Left lobe of liver (tissue), 2 donors: ENCODE measurements at places on chromosomes 5 and 9. TPM values are rescaled to one million over a fixed set of nuclear protein-coding genes. Genes with fewer than 3 reads are reported as not detected.

NPM1 gene
- total RNA-seq, result 184 TPM

MTREX gene
- 21.1 TPM for total RNA-seq

SLC38A9 gene
- total RNA-seq, result 13.5 TPM

CDC37L1 gene
- total RNA-seq, result 20.6 TPM

PCDHB3 gene
- 0.15 TPM for total RNA-seq

AMBP gene
- 6,364 TPM for total RNA-seq

NELFB gene
- 22.2 TPM for total RNA-seq

GRCh38 chr5:66769839-66770617 lies 173.8 kb downstream of the MAST4 start:
- no peak for DNase-seq

DNA sequence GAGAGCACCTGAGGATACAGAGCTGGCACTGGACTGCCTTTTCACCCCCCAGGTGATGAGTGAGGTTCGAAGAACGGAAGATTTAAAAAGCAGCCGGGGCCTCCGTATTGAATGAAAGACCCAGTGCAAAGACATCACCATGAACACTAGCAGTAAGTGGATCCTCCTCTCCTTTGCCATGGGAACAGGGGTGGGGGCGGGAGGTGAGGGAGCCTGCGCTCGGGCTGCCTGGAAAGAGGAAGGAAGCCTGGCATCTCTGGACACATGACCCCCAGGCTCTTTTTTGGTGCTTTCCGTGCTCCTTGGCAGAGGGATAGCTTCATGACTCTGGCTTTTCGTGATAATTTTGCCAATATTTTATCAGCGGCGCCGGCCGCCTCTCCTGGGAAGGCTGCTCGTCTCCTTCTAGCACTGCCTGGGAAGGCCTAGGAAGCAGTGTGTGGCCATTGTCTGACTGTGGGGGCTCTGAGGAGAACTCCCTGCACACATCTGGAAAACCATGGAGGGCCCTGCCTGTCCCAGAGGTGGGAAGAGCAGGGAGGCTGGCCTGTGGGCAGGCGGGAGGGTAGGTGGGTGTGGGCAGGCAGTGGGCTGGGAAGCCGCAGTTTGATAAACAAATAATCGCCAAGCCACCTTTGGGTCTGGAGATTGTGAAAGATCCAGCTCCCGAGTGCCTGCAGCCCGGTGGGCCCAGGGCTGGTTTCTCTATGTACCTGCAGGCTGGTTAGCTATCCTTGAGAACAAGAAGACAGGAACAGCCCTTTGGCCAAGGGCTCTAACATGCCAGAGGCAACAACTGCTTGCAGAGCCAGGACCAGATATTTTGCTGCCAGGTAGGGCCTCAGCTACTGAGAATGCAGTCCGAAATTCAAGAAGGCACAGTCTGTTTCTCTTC lies 911 bp downstream of the ABLIM3 start:
- peak; percentile 77 for DNase-seq

GRCh38 chr9:121424024-121424432 lies 54.0 kb upstream of the STOM start:
- DNase-seq, result no peak

- no peak for DNase-seq
Observed at GRCh38 chr9:87800456-87800855, 74.5 kb downstream of the CTSL start.

- peak; percentile 82 for DNase-seq
Observed at GRCh38 chr9:133532937-133533668, 1.4 kb upstream of the ADAMTSL2 start.

DNA sequence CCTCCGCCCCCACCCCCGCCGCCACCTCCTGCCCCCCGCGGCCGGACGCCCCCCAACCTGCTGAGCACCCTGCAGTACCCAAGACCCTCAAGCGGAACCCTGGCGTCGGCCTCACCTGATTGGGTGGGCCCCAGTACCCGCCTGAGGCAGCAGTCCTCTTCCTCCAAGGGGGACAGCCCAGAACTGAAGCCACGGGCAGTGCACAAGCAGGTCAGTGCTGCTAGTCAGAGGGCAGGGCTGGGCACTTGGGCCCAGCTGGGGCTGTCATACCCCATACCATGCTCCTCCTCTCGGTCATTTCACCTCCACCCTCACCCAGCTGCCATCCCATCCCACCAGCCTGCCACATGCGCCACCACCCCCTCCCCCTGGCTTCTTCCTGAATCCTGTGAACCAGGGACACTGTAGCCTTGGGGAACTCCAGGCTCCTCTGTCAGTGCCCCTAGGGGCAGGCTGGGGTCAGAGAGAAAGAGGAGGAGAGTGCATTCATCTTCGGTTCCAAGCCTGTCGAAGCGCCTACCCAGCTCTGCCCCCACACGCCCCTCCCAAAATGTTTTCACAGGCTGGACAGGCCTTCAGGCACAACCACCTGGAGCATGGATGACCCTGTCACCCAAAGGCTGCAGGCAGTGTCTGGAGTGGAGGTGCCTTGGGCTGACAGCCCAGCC lies 122.0 kb downstream of the DAB2IP start:
- no peak for DNase-seq

DNA sequence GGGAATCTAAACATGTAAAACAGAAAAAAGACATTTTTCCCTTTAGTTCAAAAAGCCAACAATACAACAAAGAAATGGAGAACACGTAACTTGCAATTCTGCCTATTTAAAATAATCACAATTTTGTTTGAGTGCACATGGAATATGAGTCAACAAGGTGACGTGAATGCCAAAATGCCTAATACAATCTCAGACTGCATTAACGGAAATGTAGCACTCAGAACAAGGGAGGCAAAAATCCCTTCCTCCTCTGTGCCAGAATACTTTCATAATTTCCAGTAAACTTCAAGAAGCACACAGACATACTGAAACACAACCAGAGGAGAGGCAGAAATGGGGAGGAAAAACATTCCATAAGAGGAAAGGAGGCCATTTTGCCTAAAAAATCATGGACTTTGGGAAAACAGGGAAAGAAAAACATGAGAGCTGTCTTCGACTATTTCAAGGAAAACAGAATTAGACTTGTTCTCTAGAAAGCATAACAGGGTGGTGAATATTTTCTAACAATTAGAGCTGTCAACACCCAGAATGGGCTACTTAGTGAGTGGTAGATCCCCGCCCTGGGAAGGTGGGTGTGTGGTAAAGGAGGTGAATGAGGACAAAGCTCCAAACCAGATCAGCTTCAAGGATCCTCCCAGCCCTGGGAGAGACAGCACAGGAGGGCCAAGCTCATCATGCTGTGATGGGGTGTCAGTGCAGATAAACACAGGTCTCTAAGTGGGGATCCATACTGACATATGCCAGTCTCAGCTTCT lies 48.2 kb downstream of the ABCA1 start:
- DNase-seq, result no peak

DNA sequence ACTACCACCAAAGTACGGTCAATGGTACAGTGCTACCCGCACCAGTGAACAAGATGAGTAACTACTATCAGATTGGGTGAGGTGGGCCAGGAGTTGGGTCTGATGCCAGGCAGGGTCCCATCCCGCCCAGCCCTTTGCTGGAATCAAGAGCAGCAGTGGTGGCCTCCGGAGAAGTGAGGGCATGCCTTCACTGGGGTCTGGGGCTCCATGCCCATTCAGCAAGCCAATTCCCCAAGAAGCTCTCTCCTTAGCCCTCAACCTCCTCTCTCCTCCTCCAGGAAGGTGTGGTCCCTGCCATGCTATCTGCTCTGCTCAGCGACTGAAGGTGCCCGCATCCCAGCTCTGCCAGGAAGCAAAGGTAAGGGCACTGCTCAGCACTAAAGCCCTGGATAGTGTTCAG lies 62.7 kb upstream of the CPLX2 start:
- no peak for DNase-seq

DNA sequence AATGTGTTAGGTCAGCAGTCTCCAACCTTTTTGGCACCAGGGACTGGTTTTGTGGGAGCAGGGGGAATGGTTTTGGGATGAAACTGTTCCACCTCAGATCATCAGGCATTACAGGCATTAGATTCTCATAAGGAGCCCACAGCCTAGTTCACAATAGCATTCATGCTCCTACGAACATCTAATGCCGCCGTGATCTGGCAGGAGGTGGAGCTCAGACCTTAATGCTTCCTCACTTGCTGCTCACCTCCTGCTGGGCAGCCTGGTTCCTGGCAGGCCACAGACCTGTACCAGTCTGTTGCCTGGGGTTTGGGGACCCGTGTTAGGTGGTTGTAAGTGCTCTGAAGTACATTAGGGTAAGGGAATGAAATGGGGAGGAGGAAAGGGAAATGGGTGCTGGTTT lies 9.7 kb upstream of the CTNNA1 start:
- no peak for DNase-seq

GRCh38 chr5:1564824-1565736 lies 41.3 kb upstream of the LPCAT1 start:
- DNase-seq, result no peak

- no peak for DNase-seq
Observed at GRCh38 chr9:23766613-23767012, 59.4 kb downstream of the ELAVL2 start.

DNA sequence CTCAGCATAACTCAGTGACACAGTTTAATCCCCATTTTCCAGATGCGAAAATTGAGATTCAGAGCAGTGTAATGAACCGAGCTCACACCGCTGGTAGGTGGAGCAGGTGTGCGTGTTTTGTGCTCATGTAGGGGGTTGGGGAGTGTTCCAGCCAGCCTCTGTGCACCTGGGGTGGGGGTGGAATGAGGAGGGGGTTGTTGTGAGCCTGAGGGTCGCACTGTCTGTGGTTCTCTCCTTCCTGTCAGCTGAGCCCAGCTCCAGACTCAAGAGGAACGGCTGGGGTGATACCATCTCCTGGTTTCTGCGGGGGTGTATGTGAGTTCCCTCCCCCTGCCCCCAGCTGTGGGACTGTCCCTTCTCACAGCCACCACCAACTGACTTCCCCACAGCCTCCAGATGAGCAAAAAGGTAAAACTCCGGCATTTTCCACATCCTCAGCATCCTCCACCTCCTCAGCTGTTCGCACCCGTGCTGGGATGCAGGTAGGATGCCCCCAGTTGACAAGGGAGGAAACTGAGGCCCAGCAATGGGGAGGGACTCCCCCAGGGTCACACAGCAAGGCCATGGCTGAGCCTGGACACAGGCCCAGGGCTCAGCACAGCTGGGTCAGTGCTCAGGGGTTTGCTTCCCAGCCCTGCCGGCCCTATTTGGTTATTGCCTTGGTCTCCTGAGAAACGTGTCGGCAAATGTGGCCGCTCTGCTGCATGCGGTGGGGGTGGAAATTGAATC lies 2.1 kb downstream of the SH2D3C start:
- DNase-seq, result no peak

GRCh38 chr5:174980952-174981351 lies 256.6 kb downstream of the MSX2 start:
- no peak for DNase-seq

DNA sequence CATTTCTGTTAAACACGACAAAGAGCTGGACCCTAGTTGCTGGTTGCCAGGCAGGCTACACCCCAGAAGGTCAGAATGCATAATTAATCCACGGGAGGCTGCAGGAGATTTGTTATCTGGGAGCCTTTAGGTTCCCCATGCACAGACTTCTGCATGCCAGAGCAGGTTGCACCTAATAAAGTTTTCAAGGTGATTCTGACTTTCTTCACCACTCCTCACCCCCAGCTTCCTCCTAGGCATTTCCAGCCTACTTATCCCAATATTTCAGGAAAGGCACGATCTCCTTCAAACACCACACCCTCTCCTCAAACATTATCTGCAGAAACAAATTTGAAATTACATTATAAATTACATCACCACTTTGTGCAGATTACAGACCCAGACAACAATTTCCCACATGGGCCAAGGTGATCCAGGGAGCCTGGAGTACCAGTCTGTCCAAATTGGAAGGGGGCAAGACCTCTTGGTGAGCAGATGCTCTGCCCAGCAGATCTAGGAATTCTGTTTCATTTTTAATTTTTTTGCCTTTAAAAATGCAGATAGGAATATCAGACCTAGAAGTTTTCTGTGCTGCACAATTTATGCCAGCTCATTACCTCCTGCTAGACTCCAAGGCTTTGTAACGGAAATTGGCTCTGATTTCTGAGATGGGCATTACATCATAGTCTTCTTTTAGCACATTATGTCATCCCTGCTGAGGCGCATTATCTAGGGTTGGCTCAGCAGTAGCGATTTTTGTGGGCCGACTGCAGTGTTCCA lies 363.4 kb upstream of the SLC30A5 start:
- no peak for DNase-seq

DNA sequence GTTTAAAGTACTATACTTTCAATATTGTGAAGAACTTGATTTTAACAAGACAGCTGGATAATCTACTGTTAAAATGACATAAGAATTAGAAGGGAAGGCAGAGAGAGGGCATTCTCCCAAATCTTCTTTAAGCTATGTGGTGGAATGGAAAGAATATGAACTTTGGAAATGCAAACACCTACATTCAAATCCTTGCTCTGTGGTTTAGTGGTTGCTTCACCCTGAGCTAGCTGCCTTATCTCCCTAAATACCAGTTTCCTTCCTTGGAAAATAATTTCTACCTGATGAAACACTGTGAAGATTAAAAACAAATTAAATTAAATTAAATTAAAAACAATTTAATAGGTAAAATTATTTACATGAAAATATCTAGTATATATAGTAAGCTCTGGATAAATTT lies 98.5 kb downstream of the GPR21 start:
- DNase-seq, result no peak

DNA sequence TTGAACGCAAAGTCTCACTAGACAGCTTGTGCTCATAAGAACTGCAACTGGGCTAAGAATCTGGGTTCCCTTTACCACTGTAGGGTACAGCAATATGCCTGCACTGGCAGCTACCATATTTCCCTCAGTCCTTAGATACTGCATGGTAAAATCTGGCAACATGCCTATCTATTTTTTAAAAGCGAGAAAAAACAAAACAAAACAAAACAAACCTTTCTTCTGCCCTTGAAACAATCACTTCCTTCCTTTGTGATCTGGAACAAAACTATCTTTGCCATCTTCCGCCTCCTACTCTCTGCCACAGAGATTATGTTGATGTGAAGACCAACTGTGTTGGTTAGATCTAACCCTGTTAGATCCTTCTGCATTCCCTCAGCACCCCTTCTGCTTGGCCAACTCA lies 242.9 kb downstream of the EBF1 start:
- DNase-seq, result no peak

- DNase-seq, result no peak
Observed at GRCh38 chr5:124477062-124477461, 269.4 kb downstream of the ZNF608 start.

DNA sequence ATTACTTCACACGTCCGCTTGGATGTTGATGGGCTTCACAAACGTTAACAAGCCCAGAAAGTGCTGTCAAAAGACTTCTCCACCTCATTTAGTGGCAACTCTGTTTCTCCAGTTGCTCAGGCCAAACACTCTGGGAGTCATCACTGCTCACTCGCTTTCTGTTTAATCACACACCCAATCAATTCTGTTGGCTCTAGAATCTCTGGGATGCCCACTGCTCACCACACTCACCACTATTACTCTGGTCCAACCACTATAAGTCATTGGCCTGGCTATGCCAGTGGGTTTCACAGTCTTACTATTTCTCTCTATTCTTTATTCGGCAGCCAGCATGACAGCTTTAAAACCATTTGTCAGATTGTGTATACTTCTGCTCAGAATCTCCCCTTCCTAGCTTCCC lies 163.5 kb downstream of the KDM4C start:
- DNase-seq, result no peak
